ENCODE measurements at places on chromosomes 5 and 9. TPM values are rescaled to one million over a fixed set of nuclear protein-coding genes. Genes with fewer than 3 reads are reported as not detected.

- no peak for DNase-seq
These were observed 149.6 kb downstream of the DROSHA start for GRCh38 chr5:31382051-31382878.

GRCh38 chr5:17089690-17090089 lies 127.7 kb upstream of the BASP1 start:
- peak; percentile 48 for DNase-seq

DNA sequence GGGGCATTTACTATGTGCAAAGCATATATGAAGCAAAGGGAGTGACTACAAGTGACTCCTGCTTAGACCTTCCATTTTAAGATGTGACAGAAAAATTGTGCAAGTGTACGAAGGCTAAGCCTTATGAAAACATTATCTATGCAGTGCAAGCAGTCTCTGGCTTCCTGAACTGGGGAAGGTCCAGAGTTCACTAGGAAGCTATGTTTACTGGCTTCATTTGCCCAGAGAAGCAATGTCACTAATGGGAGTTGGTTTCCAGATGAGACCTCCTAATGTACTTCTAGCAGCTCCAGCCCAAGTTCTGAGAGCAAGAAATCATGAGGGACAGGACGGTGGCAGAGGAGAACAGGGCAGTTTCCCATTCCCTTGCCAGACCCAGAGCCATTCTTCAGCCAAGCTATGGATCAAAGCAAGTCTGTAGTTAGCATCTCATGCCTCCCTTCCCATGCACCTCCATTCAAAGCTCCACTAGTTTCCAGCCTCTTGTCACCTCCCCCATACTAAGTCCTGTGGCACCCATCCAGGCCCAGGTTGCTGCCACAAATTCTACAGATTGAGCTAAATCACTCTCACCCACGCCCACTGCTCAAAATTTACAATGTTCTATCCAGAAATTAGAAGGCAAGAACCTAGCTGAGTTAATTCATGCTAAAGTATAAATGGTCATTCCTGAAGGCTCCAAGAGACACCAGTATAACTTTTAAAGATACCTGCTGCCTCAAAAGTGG lies 21.8 kb downstream of the MCTP1 start:
- no peak for DNase-seq

The SLC4A9 gene
- not detected for total RNA-seq

DNA sequence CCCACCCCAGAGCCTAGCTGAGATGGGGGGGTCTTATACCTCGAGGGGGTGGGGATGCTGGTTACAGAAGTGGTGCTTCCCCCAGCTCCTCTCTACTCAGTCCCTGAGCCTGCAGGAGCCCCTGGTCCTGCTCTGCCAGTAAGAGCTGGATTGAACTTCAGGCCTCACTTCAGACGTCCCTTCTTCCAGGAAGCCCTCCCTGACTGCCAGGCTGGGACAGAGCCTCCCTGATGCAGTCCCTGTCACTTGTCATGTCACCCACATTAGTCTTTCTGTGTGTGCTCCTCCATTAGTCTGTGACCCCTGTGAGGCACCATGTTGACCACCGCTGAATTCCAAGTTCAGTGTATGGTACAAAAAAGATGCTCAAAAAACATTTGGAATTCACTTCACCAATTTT lies 78.7 kb upstream of the ASS1 start:
- no peak for DNase-seq

DNA sequence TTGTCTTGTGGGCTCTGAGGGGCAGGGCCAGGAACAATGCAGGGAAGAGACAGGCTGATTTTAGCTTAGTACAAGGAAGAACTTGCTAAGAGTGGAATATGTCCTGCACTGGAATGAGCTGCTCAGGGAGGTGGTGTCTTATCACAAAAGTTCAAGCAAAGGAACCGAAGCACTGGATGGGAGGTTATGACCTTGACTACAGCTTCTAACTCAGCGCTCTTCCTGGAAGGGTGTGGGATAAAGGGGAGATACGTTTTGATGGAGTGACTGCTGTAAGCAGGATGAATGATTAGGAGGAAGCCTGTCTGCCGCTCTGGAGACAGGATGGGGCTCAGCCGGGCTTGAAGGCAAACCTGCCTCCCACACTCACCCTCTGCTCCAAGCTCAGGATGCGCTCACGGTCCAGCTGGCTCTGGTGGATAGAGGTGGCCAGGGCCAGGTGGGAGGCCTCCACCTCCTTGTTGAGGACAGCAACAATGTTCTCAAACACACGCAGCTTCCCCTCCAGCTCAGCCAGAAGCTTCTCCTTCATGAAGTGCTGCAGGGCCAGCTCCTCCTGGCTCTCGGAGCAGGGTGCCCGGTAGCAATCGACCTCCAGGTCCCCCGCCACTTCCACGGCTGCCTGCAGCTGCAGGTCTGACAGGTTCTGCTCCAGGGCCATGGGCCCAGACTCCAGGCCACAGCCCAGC lies 13.5 kb downstream of the TRAF1 start:
- DNase-seq, result no peak

GRCh38 chr5:152869971-152870370 lies 464.9 kb upstream of the NMUR2 start:
- peak; percentile 53 for DNase-seq

The GALNT12 gene
- 4.3 TPM for total RNA-seq

The S1PR3 gene
- total RNA-seq, result 1.8 TPM

- DNase-seq, result no peak
These were observed 148.6 kb upstream of the ELL2 start for GRCh38 chr5:96110300-96110699.

GRCh38 chr9:76087976-76088375 lies 197.5 kb downstream of the PCSK5 start:
- DNase-seq, result no peak

The EIF4E1B gene
- total RNA-seq, result not detected

The SPOCK1 gene
- total RNA-seq, result 224 TPM

The STING1 gene
- total RNA-seq, result 12.4 TPM

DNA sequence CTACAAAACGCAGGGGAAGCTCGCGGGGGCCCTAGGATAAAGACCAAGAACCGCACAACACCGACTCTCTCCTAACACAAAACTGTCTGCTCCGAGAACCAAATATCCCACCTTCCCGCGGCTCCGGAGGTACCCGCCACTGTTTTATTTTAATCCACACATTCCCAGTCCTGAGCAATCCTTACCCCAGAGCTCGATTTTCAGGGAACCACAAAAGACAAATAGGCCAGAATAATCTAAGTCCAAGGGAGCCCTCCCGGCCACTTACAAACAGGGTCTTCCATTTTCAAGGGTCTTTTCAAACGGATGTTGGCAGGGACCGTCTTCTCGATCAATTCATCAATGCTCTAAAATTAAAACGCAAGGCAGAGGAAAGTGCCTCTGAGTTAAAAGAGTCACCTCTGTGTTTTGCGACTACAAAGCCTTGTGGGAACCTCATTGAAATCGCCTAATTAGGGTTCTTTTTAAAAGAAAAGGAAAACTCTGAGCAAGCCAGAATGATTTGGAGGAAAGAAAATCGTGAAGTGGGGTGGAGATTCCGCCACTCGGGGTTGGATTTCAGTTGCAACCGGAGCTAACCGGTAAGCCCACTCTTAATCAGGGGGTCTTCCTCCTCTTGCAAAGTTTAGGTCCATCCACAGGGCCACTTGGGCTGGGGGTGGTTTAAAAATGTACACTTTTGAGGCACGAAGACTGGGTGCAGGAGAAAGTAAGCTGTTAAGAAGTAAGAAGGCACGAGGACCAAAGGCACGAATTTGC lies 1.0 kb downstream of the GLDC start:
- DNase-seq, result no peak

- no peak for DNase-seq
These were observed 21.8 kb downstream of the DAPK1 start for GRCh38 chr9:87519461-87519860.

The MYMK gene
- not detected for total RNA-seq

GRCh38 chr9:109771796-109772531 lies 8.0 kb upstream of the PALM2AKAP2 start:
- no peak for DNase-seq

The GBGT1 gene
- 3.1 TPM for total RNA-seq
